ENCODE measurements at places on chromosomes 2 and 18.

GRCh38 chr18:65221115-65221514, 529.7 kb upstream of the CDH7 start:
- no peak overlapping the region for H3K27ac ChIP-seq
- H3K27me3 ChIP-seq, result no peaks in the 10 kb centered on the region
- no peaks in the 10 kb centered on the region for H3K36me3 ChIP-seq
- H3K4me1 ChIP-seq, result no peaks in the 10 kb centered on the region
- no peak for DNase-seq

- H3K36me3 ChIP-seq, result no peaks in the 10 kb centered on the region
- H3K27ac ChIP-seq, result no peak overlapping the region
- no peak overlapping the region for H3K4me3 ChIP-seq
- H3K27me3 ChIP-seq, result no peaks in the 10 kb centered on the region
- DNase-seq, result no peak
Measured at GRCh38 chr2:45938649-45939511, 287.4 kb downstream of the PRKCE start.

DNA sequence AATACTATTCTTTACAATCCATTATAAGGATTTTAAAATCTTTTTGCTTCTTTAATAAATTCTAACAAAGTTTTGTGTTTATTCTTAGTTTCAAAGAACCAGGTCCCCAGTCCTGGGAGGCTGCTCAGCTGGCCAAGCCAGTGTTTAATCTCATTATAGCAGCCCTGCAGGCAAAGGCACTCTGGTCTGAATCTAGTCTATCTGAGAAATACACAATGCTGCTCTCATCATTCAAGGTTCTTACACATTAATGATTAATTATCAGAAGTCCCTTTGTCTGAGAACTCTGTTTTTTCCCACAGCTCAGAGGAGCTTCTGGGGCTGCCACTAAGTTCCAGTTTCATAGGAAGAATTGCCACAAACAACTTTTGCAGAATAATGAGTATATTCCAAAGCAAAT, 27.7 kb downstream of the KCTD18 start:
- H3K27me3 ChIP-seq, result no peaks in the 10 kb centered on the region
- DNase-seq, result no peak
- no peak overlapping the region for H3K4me3 ChIP-seq
- H3K4me1 ChIP-seq, result peaks cover 10% of the 10 kb centered on the region
- no peak overlapping the region for H3K27ac ChIP-seq
- H3K36me3 ChIP-seq, result peaks cover 23% of the 10 kb centered on the region

- peaks cover 5% of the 10 kb centered on the region for H3K27me3 ChIP-seq
- H3K4me3 ChIP-seq, result no peak overlapping the region
- H3K27ac ChIP-seq, result no peak overlapping the region
- no peaks in the 10 kb centered on the region for H3K36me3 ChIP-seq
Measured at GRCh38 chr2:110716959-110717645, 15.3 kb upstream of the ACOXL start.

- H3K4me1 ChIP-seq, result peaks cover 90% of the 10 kb centered on the region
- no peaks in the 10 kb centered on the region for H3K36me3 ChIP-seq
- no peak overlapping the region for H3K27ac ChIP-seq
- DNase-seq, result no peak
Measured at GRCh38 chr2:160321006-160321405, 120.9 kb upstream of the ITGB6 start.

DNA sequence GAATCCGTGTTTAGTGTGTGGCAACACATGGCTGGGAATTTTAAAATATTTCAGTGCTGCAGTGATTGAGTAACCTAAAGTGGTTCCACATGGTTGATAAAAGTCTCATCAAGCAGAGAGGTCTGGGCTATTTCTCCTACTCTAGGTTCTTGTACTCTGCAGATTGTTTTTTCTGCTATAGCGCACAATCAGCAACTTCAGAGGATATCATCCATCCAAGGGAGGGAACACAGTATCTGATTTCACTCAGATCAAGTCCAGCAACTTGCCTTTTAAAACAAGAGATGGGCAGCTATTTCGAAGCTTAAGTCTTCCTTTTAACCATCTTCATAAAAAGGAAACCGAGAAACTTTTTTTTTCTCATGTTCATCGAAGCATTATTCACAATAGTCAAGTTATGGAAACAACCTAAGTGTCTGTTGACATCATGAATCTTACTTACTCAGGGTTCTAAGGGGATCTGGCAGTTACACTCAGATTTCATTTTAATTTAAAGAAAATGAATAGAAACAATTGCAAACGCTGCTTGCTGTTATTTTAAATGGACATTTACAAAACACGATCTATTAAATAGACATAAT, 172.7 kb upstream of the TRIB2 start:
- H3K4me3 ChIP-seq, result no peak overlapping the region
- no peaks in the 10 kb centered on the region for H3K27me3 ChIP-seq
- H3K4me1 ChIP-seq, result no peaks in the 10 kb centered on the region
- DNase-seq, result no peak

- H3K4me3 ChIP-seq, result no peak overlapping the region
- H3K27ac ChIP-seq, result peak overlapping the region; percentile 10
- H3K4me1 ChIP-seq, result peaks cover 51% of the 10 kb centered on the region
- H3K27me3 ChIP-seq, result no peaks in the 10 kb centered on the region
- no peaks in the 10 kb centered on the region for H3K36me3 ChIP-seq
Measured at GRCh38 chr2:109351164-109351756, 222.3 kb downstream of the SH3RF3 start.

- H3K27me3 ChIP-seq, result no peaks in the 10 kb centered on the region
- peaks cover 4% of the 10 kb centered on the region for H3K4me1 ChIP-seq
- no peak for DNase-seq
- H3K27ac ChIP-seq, result no peak overlapping the region
Measured at GRCh38 chr2:120568089-120568974, 167.3 kb upstream of the GLI2 start.

DNA sequence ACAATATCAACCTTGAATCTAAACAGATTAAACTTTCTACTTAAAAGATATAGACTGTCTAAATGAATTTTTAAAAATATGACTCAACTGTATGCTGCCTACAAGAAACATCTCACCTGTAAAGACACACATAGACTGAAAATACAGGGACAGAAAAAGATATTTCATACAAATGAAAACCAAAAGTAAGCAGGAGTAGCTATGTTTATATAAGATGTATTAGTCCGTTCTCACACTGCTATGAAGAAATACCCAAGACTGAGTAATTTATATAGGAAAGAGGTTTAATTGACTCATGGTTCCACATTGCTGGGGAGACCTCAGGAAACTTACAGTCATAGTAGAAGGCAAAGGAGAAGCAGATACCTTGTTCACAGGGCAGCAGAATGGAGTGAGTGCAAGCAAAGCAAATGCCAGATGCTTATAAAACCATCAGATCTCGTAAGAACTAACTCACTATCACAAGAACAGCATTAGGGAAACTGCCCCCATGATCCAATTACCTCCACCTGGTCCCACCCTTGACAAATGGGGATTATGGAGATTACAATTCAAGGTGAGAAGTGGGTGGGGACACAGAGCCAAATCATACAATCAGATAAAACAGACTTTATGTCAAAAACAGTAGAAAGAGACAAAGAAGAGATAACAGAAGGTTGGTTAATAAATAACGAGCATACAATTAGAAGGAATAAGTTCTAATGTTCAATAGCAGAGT, 214.4 kb upstream of the SLC39A10 start:
- H3K36me3 ChIP-seq, result no peaks in the 10 kb centered on the region
- no peak for DNase-seq
- H3K4me3 ChIP-seq, result no peak overlapping the region
- no peaks in the 10 kb centered on the region for H3K4me1 ChIP-seq

- H3K36me3 ChIP-seq, result no peaks in the 10 kb centered on the region
- H3K4me3 ChIP-seq, result peak overlapping the region; percentile 89
- DNase-seq, result no peak
- H3K27me3 ChIP-seq, result peaks cover 16% of the 10 kb centered on the region
- peaks cover 17% of the 10 kb centered on the region for H3K4me1 ChIP-seq
Measured at GRCh38 chr2:173075056-173075780, 428 bp upstream of the MAP3K20 start.

DNA sequence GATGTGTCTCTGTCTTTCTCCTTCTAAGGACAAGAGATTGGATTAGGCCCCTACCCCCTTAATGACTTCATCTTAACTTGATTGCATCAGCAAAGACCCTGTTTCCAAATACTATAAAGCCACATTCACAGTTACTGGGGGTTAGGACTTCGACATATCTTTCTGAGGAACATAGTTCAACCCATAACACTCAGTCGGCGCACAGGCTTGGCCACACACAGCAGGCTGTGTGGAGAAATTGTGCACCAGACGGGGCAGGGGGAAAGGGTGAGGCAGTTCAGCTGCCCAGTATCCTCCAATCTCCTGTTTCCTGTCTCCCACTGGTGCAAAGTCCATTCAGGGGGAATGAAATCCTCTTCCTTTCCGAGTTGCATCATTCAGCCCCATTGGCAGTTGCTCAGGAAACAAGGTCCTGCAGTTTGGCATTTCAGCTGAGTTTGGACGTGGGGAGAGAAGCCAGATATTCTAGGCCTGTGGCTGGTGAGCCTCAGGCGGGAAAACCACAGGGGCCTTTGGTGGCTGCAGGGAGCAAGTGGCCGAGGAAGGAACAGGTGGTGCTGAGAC, 9.4 kb upstream of the RAPGEF4 start:
- no peaks in the 10 kb centered on the region for H3K4me1 ChIP-seq
- H3K27me3 ChIP-seq, result peaks cover 9% of the 10 kb centered on the region
- no peak overlapping the region for H3K27ac ChIP-seq
- no peak for DNase-seq
- no peaks in the 10 kb centered on the region for H3K36me3 ChIP-seq
- no peak overlapping the region for H3K4me3 ChIP-seq

DNA sequence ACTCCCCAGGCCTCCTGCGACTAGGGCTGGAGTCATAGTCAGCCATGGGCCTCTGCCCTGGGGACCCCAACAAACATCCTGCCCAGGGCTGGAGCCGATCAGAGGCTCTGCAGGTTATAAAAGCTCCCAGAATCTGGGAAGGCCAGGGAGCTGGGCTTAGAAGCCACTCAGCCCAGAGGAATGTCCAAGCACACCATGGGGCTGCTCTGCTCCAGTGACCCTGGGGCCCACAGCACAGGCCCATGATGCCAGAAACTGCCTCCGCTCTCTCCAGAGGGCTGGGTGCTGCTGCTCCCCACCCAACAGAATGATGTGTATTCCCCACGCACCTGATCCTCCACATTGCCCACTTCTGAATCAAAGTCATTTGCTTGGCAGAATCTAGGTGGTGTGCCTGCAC, 88.5 kb downstream of the ARMC9 start:
- no peaks in the 10 kb centered on the region for H3K27me3 ChIP-seq
- H3K4me3 ChIP-seq, result no peak overlapping the region
- DNase-seq, result no peak
- H3K36me3 ChIP-seq, result no peaks in the 10 kb centered on the region

DNA sequence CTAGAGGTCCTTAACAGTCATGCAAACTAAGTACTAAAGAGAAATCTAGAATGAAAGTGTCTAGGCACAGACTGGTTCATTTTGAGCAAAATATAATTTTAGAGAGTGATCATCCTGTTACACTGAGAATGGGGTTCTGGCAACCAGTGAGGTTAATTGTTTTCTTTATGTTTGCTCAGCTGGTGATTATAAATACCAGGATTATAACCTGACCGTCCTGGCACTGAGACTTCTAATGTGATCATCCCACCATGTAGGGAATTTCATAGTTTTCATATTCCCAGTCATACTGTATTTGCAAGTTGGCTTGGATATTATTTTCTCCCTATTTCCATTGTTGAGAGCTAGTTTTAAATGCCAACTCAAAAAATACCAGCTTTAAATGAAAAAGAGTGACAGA, 852.5 kb upstream of the LRATD1 start:
- no peaks in the 10 kb centered on the region for H3K36me3 ChIP-seq
- DNase-seq, result no peak
- no peak overlapping the region for H3K4me3 ChIP-seq
- no peaks in the 10 kb centered on the region for H3K27me3 ChIP-seq
- H3K4me1 ChIP-seq, result no peaks in the 10 kb centered on the region
- no peak overlapping the region for H3K27ac ChIP-seq

- H3K27me3 ChIP-seq, result no peaks in the 10 kb centered on the region
- H3K4me3 ChIP-seq, result no peak overlapping the region
- H3K27ac ChIP-seq, result no peak overlapping the region
- no peak for DNase-seq
Measured at GRCh38 chr2:206983161-206983859, 44.0 kb downstream of the CPO start.

GRCh38 chr2:202760848-202761247, 110.7 kb downstream of the ICA1L start:
- peaks cover 37% of the 10 kb centered on the region for H3K36me3 ChIP-seq
- H3K27ac ChIP-seq, result no peak overlapping the region
- H3K4me3 ChIP-seq, result no peak overlapping the region
- no peaks in the 10 kb centered on the region for H3K27me3 ChIP-seq
- H3K4me1 ChIP-seq, result no peaks in the 10 kb centered on the region

DNA sequence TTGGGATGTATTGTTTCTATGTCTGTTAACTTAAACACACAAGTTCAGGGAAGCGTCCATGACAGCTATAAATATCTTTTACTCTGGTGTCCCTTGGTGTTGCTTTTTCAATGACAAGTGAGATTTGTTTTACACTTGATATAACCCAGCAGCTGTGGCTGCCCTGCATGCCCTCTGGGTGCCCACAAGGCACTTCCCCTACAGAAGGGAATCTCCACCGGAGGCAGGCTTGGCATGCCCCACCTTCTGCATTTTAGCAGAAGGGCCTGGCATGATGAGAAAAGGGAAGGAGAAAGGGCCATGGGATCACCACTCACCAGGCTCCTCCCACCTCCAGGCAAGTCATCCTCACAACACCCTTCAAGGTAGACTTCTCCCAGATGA, 68.7 kb downstream of the TMEM247 start:
- peak overlapping the region; percentile 79 for H3K27ac ChIP-seq
- peaks cover 59% of the 10 kb centered on the region for H3K4me1 ChIP-seq
- DNase-seq, result peak; percentile 90
- no peaks in the 10 kb centered on the region for H3K27me3 ChIP-seq
- H3K4me3 ChIP-seq, result no peak overlapping the region

GRCh38 chr2:3801506-3801905, 98.1 kb downstream of the DCDC2C start:
- no peaks in the 10 kb centered on the region for H3K4me1 ChIP-seq
- no peak overlapping the region for H3K27ac ChIP-seq

DNA sequence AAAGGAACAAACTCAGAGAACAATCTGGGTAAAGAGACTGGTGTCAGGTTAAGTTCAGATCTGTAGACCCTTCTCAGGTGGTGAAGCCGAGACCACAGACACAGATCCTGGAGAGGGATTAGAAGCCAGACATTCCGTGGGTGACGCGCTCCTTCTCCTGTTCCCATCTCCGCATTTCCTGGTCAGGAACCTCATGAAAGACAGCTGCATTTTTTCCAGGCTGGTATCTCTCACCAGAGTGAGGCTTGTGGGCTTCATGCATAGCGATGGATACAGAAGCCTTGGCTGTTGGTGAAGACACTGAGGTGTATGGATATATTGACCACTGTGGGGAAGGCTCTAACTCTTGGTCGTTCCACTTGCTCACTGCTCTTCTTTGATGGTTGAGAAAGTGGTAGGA, 152.6 kb downstream of the FAM210A start:
- H3K4me1 ChIP-seq, result peaks cover 27% of the 10 kb centered on the region
- no peak overlapping the region for H3K27ac ChIP-seq
- no peak overlapping the region for H3K4me3 ChIP-seq
- DNase-seq, result no peak
- H3K36me3 ChIP-seq, result no peaks in the 10 kb centered on the region

- no peaks in the 10 kb centered on the region for H3K36me3 ChIP-seq
- no peaks in the 10 kb centered on the region for H3K27me3 ChIP-seq
- no peak overlapping the region for H3K27ac ChIP-seq
- H3K4me3 ChIP-seq, result no peak overlapping the region
- no peak for DNase-seq
- no peaks in the 10 kb centered on the region for H3K4me1 ChIP-seq
Measured at GRCh38 chr2:194304191-194304590, 1352.8 kb upstream of the SLC39A10 start.

Data from spleen (tissue), 13 donors.